ENCODE measurements at places on chromosomes 1 and 21.
A peak's percentile ranks its signal among the peaks of the same experiment; 100 is the strongest.

- DNase-seq = peak; percentile 12
Measured at GRCh38 chr1:204975568-204976235, 67.3 kb upstream of the CNTN2 start.

- DNase-seq = no peak
Measured at GRCh38 chr1:8495928-8496401, 178.1 kb downstream of the SLC45A1 start.

DNA sequence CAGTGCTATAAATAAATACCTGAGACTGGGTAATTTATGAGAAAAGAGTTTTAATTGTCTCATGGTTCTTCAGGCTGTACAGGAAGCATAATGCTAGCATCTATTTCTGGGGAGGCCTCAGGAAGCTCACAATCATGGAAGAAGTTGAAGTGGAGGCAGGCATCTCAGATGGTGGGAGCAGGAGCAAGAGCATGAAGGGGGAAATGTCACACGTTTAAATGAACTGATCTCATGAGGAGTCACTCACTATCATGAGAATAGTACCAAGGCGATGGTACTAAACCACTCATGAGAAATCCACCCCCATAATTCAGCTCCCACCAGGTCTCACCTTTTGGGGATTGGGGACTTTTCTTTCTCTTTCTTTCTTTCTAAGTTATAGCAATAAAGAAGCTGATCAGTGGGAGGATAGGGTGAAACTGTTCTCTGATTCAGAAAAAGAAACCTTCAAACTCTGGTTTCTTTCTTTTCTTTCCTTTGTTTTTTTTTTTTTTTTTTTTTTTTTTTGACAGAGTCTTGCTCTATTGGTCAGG lies 17.1 kb upstream of the SPAG17 start:
- DNase-seq = no peak

DNA sequence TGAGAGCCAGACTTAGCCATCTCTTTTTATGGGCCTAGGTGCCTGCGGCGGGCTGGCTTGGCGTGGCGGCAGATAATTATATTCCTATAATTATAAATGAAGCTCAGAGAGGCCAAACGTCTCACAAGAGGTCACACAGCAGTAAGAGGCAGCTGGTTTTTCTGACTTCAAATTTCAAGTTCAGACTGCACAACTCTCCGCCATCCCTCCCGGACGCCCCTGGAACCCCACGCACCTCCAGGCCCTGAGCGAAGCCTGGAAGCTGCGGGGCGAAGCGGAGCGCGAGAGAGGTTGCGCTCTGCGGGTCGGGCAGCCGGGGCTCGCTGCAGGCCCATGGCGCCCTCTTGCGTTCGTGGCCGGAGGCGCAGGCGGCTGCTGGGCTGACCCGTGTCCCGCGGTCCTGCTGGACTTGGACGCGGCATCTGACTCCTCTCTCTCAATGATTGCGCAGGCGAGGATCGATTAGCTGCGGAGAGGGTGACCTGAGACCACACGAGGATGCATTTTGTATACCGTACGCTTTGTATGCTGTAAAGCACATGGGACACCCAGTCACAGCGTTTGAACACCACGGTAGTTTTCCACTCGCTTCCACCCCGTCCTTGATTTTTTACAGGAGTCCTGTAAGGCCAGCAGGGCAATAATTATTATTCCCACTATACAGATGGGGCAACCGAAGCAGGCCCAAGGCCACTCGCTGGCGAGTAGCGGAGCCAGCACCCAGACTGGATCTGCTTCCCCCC lies 272.7 kb downstream of the FOXD2 start:
- peak; percentile 5 for DNase-seq

- no peak for DNase-seq
Measured at GRCh38 chr1:26542771-26543451, 13.3 kb downstream of the RPS6KA1 start.

DNA sequence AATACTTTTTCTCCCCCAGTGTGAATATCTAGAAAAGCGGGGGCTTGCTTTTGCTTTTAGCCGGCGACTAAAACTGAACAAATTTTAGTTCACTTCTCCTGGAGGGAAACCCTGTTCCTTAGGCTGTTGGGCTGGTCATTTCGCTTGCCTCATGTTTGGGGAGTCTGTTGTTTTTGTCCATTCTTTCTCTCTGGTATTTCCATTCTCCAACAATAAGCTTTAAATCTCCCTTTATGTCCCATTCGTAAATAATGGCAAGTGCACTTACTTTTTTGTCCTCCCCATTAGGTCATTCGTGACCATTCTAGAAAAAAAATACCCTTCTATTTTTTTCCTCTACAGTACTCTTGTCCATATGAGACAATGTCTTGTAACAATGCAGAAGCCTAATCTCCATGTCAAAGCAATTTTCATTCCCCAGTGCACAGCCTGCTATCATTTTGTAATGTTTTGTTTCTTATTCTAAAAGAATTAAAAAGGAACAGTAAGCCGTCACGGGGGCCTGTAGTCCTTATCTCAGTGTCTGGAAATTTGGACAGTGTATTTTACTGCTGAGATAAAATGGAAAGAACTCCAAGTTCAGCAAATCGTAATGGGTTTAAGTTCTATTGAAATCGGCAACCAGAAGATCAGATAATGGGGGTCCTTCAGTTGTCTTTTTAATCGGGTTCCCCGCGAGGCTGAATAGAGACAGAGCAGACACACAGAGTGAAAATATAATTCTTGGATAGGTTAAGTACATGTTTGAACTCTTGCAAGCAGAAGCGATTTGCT lies 21.8 kb downstream of the PROX1 start:
- DNase-seq = no peak
